GM10248 (cell line): ENCODE measurements at places on chromosomes 2 and 18.
A peak's percentile ranks its signal among the peaks of the same experiment; 100 is the strongest.

DNA sequence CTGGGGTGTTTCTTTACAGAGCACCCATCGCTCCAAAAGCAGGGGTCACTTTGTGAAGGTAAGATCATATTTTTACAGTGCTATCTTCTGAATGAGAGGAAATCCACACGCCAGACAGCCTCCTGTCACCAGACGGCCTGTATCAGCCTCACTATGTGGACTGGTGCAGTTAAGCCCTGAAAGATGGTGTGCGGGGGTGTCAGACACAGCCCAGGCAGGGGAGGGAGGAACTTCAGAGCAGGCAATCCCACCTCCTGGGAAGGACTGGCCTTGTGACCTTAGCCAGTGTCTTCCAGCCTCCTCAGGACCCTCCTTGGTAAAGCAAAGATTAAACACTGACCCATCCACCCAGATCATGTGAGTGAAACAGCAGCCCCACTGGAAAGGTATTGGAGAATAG, 249.4 kb upstream of the CTAGE1 start:
- no peak for DNase-seq

DNA sequence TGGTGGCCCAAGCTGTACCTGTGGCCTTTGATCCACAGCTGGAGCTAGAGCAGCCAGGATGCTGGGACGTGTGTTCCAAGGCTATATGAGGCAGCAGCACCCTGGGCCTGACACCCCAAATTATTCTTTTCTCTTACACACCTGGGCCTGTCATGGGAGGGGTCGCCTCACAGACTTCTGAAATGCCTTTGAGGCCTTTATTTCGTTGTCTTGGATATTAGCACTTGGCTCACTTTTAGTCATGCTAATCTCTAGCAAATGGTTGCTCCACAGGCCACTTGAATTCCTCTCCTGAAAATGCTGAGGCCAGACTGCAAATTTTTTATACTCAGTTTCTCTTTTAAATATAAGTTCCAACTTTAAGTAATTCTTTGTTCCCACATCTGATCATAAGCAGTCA, 22.0 kb upstream of the IL1R2 start:
- DNase-seq: no peak

GRCh38 chr2:129178356-129178755, 801.1 kb upstream of the RAB6C start:
- DNase-seq: no peak

DNA sequence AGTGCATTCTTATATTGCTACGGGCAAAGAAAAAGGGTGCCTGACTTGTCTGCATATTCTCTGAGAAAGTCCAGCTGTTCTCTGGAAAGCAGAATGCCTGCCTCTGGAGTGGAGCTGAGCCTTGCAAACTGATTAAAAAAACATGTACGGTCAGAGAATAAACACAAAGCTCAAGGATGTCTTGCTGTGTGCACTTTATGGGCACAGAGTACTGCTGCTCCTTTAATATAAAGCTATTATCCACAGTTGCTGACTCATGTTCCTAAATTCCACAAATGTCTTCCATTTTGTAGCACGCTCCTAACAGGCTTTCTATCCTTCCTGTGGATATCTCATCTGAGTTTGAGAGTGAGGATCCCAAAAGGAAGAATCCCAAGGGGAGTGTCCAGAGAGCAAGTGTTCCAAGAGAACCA, 229.0 kb downstream of the MREG start:
- DNase-seq: no peak

DNA sequence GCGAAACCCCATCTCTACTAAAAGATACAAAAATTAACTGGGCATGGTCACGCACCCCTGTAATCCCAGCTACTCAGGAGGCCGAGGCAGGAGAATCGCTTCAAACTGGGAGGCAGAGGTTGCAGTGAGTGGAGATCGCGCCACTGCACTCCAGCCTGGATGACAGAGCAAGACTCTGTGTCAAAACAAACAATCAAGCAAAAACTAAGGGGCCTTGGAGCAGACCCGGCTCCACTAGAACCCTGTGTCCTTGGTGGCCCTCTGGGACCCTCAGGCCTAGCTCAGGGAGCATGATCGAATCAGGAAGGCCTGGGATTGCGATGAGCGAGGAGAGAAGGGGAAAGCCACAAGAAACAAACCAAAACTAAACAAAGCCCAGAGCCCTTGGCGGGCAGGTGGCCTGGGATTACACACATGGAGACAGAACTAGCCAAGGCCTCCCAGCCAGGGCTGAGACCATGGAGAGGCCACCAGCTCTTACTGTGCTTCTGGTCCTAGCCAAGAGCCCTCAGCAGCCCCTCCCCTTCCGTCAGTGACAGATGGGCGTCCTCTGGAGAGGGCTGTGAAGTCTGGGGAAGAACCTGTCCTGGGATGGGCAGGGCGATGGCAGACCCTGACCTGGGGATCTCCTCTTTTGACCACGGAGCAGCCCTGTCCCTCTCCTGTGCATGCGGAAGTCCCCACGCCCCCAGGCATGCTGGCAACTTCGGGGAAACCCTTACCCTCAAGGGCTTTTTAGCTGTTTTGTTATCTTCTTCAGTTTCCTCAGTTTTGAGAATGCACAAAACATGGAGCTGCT, 27.4 kb upstream of the CATIP start:
- peak; percentile 75 for DNase-seq

- no peak for DNase-seq
Observed at GRCh38 chr2:96885432-96886347, 15.8 kb upstream of the SEMA4C start.

GRCh38 chr2:32947484-32948143, 861 bp downstream of the LTBP1 start:
- DNase-seq: peak; percentile 45

DNA sequence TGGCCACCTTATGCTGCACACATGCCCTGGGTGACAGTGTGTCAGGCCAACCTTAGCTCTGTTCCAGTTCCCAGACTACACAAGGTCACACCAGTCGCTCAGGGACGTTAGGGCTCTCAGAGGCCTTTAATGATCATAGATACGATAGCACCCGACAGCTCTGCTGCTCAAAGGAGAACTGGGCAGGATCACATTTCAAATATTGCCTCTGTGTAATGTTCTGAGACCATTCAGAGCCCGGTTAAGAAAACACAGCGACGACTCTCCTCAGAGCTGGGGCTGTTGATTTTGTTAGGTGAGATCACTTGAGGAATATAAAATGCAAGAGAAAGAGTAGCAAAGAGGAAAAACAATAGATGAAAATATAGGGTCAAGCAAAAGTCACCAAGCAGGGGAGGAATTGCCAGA, 166.6 kb upstream of the TANK start:
- DNase-seq: no peak

- no peak for DNase-seq
Observed at GRCh38 chr2:241180495-241180894, 8.0 kb upstream of the ANO7 start.
